Cerebellum (tissue), 4 donors: ENCODE measurements at places on chromosomes 5 and 9. TPM values are rescaled to one million over a fixed set of nuclear protein-coding genes. Genes with fewer than 3 reads are reported as not detected.

The MCCC2 gene
- total RNA-seq = 25.0 TPM

The FAM200C gene
- total RNA-seq = 24.4 TPM

- no peak for DNase-seq
These were observed 100.9 kb downstream of the F2RL2 start for GRCh38 chr5:76522103-76522935.

GRCh38 chr5:65742565-65743231 is 20.7 kb downstream of the NLN start:
- DNase-seq = peak; percentile 19

The ARSI gene
- total RNA-seq = 1.4 TPM

- DNase-seq = no peak
These were observed 58.3 kb upstream of the NEK6 start for GRCh38 chr9:124199474-124199873.

The C5orf24 gene
- total RNA-seq = 68.9 TPM

- no peak for DNase-seq
These were observed 276.7 kb downstream of the CDH10 start for GRCh38 chr5:24368115-24368514.

GRCh38 chr5:72633041-72633445 is 125.8 kb upstream of the ZNF366 start:
- DNase-seq = no peak

GRCh38 chr5:125336401-125336800 is 590.0 kb upstream of the ZNF608 start:
- DNase-seq = no peak

DNA sequence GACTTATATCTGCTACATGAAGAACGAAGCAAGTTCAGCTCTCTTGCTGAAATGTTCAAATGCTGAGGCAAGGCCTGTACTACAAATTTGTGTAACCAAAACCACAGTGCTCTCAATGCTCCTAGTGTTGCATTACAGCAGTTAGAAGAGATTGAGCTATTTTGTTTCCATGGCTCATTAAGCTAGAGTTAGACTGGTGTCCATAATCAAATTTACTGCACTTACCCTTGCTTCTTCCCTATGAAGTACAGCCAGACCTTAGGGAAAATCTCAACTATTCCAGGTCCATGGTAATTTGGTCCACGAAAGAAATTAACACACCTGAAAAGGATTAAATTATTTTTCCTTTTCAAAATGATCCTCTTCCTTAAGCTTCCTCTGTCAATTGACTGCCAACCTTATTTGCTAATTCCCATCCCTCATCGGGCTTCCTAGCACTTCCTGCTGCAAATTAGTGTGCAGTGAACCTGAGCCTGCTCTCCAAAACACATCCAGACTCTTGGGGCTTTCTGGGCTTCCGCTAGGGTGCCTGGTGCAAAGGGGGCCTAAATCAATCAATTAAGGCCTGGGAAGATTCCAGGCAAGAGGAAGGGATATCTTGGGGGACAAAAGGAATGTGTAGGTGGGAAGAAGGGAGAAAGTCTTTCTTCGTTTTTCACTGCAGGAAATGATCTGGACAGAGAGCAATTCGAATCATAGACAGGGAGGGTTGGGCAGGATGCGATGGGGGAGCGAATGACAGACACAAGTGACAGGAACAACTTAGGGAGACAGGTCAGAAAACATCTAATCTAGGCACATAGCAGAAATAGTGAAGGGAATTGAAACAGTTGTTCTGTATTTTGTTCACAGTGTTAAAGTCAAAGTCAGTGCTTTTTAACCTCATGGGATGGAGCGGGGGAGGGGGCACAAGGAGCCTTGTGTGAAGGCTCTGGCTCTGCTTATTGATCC is 542.4 kb downstream of the RAB3C start:
- no peak for DNase-seq

- DNase-seq = no peak
These were observed 551.8 kb downstream of the PDE4D start for GRCh38 chr5:59341760-59342159.

GRCh38 chr9:7304627-7304995 is 495.0 kb downstream of the DMAC1 start:
- no peak for DNase-seq

DNA sequence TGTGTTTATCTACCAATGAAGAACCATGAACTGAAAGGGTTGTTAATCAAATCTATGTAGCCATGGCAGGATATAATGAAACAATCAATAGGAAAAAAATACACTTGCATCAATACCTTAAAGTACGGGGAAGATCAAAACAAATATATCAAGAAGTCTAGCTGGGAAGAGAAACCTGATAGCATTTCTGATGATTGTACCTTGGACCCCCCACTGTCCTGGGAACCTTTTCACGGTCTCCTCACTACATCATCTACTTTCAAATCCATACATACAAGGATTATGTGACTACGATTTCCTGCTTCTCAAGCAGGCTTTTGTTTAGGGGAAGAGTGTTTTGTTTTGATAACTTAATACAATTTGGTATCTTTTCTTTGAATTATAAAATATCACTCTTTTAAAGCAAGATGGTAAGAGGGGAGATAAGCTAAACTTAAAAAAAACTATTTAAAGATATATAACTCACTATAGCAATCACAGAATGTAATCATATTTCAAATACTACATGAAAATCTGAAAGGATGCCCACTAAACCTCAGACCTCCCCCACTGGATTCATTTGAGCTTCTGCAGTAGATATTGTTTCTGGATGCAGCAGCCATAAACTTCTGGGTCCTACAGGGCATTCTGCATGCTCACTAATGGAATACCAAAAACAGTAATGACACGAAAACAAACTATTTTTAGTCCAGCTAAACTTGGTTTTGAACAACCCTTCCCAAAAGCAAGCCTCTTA is 8.0 kb downstream of the EBF1 start:
- no peak for DNase-seq

The SPATA31A7 gene
- total RNA-seq = not detected

The IL33 gene
- 10.3 TPM for total RNA-seq

The LPAR1 gene
- 13.4 TPM for total RNA-seq

DNA sequence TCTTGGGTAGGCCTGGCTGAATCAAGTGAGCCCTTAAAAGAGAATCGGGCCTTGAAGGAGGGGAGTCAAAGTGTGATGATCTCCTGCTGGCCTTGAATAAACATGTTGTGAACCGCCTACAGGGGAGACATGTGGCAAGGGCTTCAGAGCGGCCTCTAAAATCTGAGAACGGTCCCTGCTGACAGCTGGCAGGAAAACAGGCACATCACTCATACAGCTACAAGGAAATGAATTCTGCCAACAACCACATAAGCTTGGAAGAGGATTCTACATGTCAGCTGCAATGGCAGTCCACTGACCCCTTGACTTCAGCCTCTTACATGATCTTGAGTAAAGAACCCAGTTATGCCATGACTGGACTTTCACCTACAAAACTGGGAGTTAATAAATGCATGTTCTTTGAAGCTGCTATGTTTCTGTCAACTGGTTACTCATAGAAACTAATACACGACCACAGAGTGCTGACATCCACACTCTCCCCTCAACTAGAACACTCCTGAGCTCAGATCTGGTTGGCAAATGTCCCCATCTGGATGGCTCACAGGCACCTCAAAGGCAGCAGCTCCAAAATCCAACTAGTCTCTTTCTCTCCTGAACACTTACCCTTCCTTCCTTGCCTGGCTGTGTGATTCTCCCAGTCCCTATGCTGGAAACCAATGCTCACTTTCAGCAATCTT is 333.1 kb downstream of the ASTN2 start:
- DNase-seq = no peak

- DNase-seq = no peak
These were observed 8.0 kb upstream of the SPOCK1 start for GRCh38 chr5:137507150-137507549.

The TPPP gene
- total RNA-seq = 12.2 TPM

GRCh38 chr9:133584167-133584558 is 25.0 kb downstream of the FAM163B start:
- DNase-seq = no peak

GRCh38 chr5:90131383-90132133 is 278.0 kb downstream of the CETN3 start:
- no peak for DNase-seq

The PRPF4 gene
- total RNA-seq = 19.2 TPM

GRCh38 chr5:12419075-12419474 is 514.8 kb upstream of the CTNND2 start:
- no peak for DNase-seq

The NTRK2 gene
- 159 TPM for total RNA-seq

The PCDHA12 gene
- 16.2 TPM for total RNA-seq

DNA sequence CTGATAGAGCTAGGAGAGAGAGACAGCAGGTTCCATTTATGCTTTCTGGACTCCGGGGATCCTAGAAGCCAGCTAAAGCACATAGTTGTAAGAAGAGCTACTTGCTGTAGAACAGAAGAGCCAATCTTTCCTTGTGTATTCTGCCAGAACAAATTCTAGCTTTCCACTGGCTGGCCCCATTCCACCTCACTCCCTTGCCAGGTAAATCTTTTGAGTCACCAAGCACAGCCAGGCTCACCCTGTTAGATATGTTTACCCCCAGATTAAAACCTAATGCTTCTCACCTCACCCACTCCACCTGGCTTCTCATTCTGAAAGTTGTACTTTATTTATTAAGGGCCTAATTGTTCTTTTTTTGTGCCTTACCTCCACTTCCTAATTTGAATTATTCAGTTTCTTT is 48.9 kb upstream of the CHD1 start:
- peak; percentile 12 for DNase-seq

GRCh38 chr9:17731308-17731707 is 152.4 kb downstream of the SH3GL2 start:
- DNase-seq = no peak
